ENCODE measurements at places on chromosomes 3 and 15. TPM values are rescaled to one million over a fixed set of nuclear protein-coding genes. Genes with fewer than 3 reads are reported as not detected.

- DNase-seq, result no peak
These were observed 22.4 kb downstream of the LRRK1 start for GRCh38 chr15:100941536-100941935.

GRCh38 chr15:96598514-96598913 is 268.0 kb downstream of the NR2F2 start:
- DNase-seq, result no peak

DNA sequence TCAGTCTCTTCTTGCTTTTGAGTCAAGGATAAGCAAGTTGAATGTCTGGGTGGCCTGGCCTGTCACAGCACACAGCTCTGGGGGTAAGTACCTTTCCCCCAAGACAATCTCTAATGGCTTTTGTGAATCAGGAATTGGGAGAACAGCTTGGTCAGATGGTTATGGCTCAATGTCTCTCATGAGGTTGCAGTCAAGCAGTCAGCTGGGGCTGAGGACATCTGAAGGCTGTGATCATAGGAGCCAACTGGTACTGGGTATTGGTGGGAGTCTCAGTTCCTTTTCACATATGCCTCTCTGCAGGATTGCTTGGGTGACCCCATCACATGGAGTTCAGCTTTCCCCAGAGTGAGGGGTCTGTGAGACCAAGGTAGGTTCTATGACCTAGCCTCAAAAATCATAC is 33.0 kb upstream of the TMEM158 start:
- DNase-seq, result no peak

DNA sequence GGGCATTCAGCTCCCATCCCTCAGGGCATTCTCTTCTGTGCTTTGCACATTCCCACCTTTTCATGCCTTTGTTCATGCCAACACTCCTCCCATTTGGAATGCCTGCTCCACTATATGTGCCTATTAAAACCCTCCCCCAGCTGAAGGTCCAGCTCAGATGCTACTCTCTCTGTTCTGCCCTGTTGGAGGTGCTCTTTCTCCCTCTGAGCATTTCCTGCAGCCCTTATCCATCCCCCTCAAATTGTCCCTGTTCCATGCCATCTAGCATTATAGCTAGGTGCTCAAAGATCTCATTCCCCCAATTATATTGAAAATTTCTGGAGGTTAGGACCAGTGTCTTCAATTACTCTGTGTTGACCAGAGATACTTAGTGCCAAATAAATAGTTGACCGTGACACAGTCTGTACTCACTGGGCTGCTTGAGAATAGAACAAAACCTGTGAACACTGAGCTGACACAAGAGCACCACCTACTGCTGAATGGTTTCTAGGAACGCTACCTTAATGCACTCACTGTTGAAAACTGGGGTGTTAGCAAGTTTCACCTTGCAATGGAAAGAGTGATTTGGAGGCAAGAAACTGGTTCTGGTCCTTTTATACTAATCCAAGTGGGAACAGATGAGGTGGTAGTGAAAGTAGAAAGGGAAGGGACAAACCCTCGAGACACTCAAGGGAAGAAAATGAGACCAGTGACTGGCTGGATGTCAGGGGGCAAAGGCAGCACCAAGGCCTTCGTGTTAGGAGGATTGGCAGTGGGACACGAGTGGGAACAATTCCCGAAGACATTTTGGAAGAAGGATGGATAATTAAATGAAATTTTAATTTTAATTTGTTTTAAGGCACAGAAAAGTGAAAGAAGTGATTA is 289.8 kb upstream of the ROPN1 start:
- peak; percentile 47 for DNase-seq

DNA sequence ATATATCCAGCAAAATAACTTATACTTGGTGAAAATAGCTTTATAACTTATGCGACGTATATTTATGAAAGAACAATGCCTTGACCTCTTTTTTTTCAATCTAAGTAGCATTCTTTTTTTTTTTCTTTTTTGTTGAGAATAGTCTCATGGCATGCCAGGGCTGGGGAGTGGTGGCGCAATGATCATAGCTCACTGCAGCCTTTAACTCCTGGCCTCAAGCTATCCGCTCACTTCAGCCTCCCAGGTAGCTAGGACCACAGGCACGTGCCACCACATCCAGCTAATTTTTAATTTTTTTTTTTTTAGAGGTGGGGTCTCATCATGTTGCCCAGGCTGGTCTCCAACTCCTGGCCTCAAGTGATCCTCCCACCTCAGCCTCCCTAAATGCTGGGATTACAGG is 43.5 kb downstream of the RAB8B start:
- no peak for DNase-seq

GRCh38 chr3:38128303-38128655 is 8.6 kb downstream of the ACAA1 start:
- no peak for DNase-seq

GRCh38 chr3:8492744-8493511 is 8.7 kb upstream of the LMCD1 start:
- no peak for DNase-seq

- no peak for DNase-seq
These were observed 231.6 kb downstream of the ZIC1 start for GRCh38 chr3:147640781-147641180.

DNA sequence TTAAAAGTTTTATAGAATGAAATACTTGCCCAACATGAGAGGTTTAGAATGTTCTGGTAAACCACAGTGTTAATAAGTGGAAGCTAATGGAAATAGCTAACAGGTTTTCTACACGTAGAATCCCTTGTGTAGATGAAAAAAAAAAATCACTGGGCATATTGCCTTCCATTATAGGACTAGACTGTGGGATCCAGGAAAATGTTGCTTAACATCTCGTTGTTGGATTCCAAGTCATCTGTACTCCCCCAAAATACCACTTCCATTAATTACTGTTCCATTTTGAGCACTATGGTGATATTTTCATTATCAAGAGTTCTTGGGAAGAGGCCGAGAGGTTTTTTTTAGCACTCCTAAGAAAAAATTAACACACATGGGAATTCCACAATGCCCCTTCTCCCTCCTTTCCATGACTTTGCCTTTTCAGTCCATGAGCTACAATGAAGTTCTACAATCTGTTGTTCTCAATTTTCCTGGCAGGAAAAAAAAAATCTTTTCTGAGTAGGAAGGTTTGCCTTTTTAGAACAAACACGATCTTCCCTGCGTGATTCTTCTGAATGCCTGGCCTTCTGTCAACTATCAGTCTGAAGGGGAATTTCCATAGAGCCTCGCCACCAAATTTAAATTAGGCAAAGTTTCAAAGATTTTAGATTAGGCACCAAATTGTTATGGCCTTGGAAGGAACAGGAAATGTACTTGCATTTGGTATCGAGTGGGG is 74.4 kb upstream of the CTDSPL start:
- no peak for DNase-seq

DNA sequence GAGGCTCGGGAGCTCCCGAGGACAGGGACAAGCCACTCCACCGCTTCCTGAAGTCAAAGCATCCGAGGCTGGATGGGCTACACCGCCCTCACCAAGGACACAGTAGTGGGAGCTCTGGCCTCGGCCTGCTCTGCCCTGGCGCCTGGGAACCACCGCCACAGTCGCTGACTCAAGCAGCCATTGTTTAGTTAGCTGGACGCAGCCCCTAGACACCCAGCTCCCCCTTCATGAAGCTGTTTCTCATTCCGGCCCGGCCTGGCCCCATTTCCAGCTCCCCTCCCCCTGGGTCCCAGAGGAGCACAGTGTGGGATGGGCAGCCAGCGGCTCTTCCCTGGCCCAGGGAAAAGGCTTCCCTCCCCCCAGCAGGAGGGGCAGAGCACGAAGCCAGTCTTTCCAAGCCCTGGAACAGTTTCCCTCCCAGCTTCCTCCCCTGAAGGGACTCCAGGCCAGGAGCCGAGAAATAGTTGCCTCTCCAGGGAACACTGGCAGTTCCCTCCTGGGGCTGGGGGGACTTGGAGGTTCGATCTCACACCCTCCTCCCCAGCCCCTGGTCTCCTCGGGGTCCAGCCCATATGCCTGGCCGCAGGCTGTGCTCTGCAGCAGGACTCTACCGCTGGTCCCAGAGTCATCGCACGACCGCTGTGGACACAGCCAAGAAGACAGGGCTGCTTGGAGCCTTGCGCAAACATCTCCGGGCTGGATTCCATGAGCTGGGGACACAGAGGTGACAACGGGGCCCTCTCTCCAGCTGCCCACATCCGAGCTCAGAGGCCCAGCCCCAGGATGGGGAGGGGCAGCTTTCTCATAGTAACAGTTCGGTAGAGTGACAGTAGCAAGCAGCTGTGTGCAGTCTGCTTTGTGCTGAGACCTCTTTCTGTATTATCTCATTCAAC is 10.0 kb downstream of the PLXND1 start:
- DNase-seq, result no peak

DNA sequence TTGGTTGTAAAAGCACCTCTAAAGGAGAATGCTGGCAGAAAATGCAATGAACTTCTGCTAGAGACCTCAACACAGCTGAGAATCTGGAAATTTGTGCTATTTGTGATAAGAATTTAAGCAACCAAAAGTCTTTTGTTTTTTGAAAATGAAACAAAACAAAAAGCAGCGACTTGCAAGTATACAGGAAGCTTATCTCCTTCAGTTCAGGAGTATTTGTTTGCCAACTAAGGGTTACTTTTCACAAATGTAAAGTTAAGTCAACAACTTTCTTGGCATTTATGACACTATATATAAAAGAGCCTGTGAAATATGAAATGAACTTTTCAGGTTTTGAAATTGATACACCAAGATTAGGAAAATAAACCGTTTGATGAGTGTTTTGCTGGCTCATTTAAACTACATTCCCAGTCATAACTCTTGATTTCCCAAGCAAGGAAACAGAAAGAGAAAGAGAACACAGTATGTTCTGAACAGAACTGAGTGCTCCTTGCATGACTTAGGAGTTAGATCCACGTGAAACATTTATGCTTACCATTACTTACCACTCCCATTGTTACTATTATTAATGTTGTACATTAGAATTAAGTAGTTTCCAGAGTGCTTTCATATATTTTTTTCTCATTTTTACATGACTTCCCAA is 92.3 kb upstream of the COL8A1 start:
- DNase-seq, result no peak

DNA sequence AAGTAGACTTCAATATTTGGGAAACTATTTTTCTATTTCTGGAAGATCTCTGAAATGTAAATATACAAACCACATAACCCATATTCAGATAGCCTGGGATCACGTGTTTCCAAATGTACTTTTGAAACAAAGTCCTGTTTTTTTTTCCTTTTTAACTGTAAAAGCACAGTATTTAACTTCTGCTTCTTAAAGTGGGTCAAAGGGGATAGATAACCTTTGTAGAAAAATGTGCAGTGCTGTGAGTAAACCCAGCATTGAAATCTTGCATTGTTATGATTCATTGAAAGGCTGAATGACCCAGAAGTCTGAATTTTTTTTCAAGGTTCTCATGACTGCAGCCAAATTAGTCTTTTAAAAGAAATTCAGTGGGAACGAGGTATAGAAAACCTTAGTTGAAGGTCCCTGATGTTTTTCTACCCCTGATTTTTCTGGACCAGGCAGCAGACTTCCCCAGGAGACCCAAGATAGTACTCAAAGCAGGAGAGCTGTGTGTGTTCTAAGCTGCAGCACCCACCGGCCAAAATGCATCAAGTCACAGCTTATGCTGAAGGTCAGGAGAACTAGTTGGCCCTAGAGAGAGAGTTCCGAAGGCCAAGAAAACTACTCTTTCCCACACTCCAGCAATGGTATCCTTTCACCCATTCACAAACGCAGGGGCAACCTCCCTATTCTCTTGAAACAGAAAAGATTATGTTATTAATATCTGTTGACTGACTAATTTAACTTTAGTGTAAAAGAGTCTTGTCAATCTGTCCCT is 43.6 kb upstream of the APH1B start:
- no peak for DNase-seq

- no peak for DNase-seq
These were observed 68.6 kb downstream of the ZNF621 start for GRCh38 chr3:40593351-40593750.

DNA sequence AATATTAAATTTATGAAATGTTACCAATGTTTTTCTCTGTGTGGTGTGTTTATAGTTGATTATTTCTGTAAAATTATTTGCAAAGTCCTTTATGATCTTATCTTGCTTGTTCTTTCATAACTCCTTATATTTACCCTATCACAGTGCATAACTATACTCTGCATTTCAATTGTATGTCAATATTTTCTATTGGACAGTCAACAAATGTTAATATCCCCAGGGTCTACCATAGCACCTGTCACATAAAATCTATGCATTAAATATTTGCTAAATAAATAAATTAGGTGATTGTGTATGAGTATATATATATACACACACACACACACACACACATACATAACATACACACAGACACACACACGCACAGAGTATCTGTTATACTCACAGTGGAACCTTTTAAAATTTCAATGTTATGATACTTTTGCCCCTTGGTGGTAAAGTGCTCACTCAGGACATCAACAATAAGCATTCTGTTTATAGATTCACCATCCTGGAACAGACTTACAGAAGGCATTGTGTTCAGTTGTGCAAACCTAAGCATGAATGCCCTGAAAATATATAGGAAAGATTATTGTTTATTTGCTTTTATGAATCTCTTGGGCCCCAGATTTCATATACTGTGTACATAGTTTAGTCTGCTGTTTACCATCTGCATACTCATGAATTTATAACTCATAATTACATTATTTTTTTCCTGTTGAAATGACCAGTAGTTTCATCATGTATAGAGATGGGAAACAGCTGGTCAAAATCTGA is 443.7 kb downstream of the EPHA6 start:
- no peak for DNase-seq

GRCh38 chr3:25084016-25084415 is 344.0 kb upstream of the RARB start:
- no peak for DNase-seq

- no peak for DNase-seq
These were observed 222.0 kb upstream of the IL12A start for GRCh38 chr3:159766563-159767185.

DNA sequence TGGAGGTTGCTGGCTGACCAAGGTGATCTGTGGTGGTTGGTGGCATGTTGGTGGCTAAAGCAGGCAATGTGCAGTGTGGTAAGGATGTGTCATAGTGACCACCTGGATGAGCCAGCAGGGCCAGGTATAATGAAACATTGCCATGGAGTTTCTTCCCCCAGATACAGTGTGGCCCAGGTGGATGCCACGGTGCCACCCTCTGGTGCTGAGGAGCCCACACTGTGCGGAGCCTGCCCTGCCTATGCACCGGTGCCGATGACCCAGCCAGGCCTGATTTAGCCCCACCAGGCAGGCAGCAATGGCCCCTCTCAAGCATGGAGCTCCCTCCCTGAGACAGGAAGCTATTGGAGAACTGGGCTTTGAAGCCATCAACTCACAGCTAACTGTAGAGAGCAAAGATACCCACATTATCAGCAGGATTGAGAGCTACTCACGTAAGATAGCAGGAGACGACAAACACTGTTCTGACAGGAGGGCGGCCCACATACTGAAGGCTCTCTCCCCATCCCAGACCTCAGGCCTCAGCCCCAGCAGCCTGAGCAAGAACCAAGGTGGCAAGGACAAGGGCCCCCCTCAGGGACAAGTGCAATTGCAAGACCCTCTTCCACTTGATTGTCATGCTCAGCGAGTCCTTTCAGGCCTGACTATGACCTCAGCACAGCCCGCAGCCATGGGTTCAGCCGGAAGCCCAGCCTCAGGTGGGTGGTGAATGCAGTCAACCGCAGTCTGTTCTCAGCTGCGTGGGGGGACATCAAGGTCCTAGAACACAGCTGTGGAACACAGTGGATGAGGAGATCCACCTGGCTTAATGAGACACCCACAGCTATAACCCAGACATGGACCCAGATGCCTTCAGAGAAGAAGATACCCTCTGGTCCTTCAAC is 82.8 kb upstream of the CDV3 start:
- no peak for DNase-seq

ADIPOQ gene
- not detected for total RNA-seq

USP50 gene
- total RNA-seq, result not detected

KIF15 gene
- 0.92 TPM for total RNA-seq

MUC20 gene
- total RNA-seq, result 0.10 TPM

BOC gene
- 4.2 TPM for total RNA-seq

GOLGA8Q gene
- total RNA-seq, result not detected

KNG1 gene
- total RNA-seq, result not detected

CATSPER2 gene
- total RNA-seq, result 0.29 TPM

All from glomerular endothelial cell (primary cell).